ENCODE measurements at places on chromosomes 11 and 22.
A peak's percentile ranks its signal among the peaks of the same experiment; 100 is the strongest.

GRCh38 chr11:8765294-8765693 is 82.7 kb downstream of the RPL27A start:
- no peak for DNase-seq

- no peak for DNase-seq
These were observed 359.7 kb downstream of the MN1 start for GRCh38 chr22:27441706-27442475.

DNA sequence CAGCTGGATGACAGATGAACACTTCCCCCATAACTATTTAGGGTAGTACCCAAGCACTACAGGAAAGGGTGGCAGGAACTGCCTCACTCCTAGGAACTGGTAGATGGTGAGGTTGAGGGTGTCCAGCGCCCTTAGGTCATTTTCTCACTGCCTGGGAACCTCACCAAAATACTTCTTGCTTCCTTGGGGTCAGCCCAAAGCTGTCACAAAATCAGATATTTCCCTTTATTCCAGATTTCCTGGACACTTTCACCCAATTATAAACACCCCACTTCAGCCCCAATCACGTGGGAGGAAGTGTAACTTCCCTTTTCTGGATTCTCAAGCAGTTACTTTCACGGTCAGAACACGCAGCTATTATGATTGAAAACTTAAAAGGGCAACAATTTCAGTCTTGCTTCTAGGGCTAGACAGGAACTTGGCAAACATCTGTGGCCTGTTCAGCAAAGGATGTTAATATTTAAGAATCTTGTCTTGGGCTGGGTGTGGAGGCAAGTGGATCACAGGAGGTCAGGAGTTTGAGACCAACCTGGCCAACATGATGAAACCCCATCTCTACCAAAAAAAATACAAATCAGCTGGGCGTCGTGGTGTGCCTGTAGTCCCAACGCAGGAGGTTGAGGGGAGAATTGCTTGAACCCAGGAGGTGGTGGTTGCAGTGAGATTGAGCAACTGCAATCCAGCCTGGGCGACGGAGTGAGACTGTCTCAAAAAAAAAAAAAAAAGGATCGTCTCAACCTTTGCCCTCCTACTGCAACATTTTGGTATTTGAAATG is 4.0 kb downstream of the FTH1 start:
- DNase-seq = no peak

- DNase-seq = no peak
These were observed 160.5 kb upstream of the DDI1 start for GRCh38 chr11:103875855-103876510.

DNA sequence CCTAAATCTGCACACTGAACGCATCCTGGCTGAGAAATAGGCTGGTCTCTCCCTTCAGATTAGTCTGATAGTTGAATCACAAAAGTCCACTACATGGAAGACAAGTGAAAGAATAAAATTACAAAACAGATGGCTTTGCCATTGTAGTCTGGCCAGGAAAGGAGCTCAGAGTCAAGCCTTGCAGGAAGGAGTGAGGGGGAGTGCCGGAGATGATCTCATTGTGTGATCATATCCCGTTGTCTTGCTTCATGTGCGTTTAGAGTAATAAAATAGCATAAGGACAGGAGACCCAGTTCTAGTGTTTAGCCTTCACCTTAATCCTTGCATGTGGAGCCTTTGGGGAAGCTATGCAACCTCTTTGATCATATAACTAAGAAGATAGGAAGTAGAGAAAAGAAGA is 666.7 kb upstream of the RAG2 start:
- DNase-seq = no peak

DNA sequence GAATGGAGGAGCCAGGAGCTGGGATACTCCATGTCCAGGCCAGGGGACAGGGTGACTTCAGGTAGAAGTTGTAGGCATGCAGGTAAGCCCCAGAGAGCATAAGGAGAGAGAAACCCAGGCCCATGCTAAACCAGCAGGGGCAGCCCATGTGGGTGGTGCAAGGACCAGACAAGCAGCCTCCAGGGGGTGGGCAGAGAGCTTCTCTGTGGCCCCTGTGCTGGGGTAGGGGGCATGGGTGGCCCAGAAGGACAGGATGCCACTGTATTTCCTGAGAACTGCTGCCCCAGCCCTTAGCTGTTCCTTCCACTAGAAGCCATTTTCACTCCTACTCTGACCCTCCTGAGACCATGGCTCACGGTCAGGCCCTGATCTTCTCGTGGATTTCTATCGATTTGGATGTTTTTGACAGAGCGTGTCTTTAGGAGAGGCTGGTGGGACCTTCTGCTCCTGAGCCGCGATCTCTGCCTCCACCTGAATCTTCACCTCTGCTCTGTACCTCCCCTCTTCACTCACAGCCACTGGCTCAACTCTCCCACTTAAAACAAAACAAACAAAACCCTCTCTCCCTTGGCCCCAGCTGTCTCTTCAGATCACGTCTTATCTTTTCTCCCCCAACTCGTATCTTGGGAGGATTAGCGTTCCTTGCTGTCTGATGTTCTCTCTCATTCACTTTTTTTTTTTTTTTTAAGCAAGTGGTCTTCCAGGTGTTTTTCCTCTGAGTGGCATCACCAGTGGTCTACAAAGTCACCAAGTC is 112.2 kb downstream of the NECTIN1 start:
- DNase-seq = no peak

DNA sequence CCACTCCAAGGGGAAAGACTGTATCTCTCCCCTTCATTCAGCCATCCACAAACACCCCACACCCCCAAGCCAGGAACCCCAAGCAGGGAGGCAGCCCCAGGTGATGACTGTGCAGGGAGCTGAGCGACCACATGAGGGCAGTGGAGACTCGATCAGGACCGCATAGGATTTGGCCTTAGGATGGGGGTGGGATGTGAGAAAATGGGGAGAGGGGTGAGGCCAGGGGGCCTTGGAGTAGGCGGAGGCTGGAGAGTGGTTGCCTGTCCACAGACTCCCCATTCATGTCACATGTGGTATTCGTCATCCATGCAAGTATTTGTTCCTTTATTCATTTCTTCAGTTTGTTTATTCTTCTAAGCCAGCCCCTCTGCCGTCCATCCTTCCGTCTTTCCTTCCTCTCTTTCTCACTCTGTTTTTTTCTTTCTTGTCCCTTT is 2.7 kb upstream of the RHOD start:
- DNase-seq = peak; percentile 37

- no peak for DNase-seq
These were observed 421.0 kb downstream of the SOX6 start for GRCh38 chr11:15935373-15935772.

- no peak for DNase-seq
These were observed 161.3 kb upstream of the UBASH3B start for GRCh38 chr11:122494221-122494620.

GRCh38 chr22:27636716-27637508 is 164.6 kb downstream of the MN1 start:
- DNase-seq = no peak

- DNase-seq = no peak
These were observed 10.6 kb downstream of the TBC1D22A start for GRCh38 chr22:46773076-46773475.

- no peak for DNase-seq
These were observed at the start of gene HOATZ for GRCh38 chr11:111514216-111515031. TSS of gene HOATZ (plus strand) at chr11:111514778. CDS start at chr11:111514785, 7 bp downstream.

- DNase-seq = no peak
These were observed 5.9 kb upstream of the ETS1 start for GRCh38 chr11:128593281-128593680.

- peak; percentile 3 for DNase-seq
These were observed 137.5 kb downstream of the CHST1 start for GRCh38 chr11:45527898-45528297.

DNA sequence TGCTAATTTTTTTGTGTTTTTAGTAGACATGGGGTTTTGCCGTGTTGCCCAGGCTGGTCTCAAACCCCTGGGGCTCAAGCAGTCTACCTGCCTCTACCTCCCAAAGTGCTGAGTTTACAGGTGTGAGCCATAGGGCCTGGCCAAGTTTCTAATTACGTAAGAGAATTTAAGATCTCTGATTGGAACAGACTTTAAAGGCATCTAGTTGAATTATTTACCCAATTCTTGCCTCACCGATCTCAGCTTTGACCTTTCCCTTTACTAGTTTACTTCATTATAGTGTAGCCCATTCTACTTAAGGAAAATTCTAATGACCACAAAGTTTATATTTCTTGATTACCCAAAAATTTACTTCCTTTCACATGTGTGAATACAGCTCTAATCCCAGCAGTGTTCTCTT is 81.6 kb downstream of the YAP1 start:
- no peak for DNase-seq

DNA sequence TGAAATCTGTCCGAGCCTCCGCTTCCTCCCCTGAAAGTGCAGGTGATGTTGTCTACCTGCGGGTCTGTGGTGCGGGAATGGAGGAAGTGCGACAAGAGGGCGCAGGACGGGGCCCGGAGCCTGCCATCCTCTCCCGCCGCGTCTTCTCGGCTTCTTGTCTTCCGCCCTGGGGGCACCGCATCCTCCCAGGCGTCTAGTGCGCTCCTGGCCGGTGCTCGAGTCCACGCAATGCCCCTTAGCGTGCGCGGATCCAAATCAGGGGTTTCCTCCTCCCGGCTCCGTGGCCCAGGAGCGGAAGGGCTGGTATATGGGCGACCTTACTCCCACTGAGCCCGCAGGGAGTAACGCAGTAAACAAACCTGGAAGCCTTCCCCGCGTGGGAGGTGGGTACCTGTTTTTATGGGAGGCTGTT is 405 bp downstream of the SFI1 start:
- peak; percentile 25 for DNase-seq

DNA sequence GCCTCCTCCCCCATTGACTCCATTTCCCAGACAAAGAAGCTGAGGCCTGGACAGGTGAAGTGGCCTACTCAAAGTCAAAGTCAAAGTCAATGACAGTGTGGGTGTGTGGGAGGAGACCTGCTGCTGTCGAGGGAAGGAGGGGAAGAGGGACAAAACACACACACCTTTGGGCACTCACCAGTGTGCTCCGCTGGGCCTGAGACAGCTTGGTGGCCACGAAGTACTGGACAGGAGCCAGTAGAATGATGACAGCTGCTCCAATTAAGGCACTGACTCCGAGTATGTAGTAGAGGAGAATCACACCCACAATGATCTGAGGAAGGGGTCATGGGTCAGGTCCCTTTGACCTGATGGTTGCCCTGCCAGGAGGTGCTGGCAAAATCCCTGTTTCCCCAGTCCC is 33.6 kb downstream of the ABCC8 start:
- DNase-seq = no peak

- peak; percentile 49 for DNase-seq
These were observed 114.7 kb downstream of the CRYBB2 start for GRCh38 chr22:25334162-25334490.

DNA sequence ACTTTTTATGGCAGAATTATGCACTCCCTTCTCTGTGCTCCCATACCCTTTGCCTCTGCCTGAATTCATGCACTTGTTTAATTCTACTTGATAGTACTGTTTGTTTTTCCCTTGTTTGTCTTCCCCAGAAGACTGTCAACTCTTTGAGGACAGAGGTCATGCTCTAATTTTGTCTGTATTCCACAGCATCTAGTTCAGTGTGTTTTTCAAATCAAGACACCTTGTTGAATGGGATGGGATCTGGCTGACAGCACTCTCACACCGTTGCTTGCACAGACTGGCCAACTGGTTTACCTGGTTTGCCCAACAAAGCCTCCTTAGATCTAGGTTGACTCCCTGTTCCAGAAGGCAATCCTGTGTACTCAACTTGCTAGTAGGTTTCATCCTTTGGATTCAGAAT is 121.2 kb upstream of the TIMP3 start:
- no peak for DNase-seq

GRCh38 chr11:61012737-61013215 is 41.3 kb downstream of the CD6 start:
- no peak for DNase-seq

GRCh38 chr11:35236667-35237003 is 97.7 kb downstream of the CD44 start:
- DNase-seq = no peak

DNA sequence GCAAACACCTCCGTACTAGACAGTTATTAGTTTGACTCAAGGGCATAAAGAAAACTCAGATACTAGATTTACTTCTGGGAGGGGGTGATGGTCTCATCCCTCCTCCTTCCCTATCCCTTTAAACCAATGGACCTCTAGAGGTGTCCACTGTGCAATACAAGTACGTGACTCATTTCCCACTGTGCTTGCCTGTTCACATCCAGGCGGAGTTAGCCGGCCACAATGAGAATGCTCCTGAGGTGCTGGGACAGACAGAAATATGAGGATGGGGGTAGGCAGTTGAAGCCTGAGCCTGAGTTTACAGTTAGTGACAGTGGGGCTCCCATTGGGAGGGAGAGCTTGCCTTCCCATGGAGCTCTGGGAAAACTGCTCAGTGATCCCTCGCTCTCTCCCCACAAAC is 8.4 kb upstream of the PMM1 start:
- no peak for DNase-seq

DNA sequence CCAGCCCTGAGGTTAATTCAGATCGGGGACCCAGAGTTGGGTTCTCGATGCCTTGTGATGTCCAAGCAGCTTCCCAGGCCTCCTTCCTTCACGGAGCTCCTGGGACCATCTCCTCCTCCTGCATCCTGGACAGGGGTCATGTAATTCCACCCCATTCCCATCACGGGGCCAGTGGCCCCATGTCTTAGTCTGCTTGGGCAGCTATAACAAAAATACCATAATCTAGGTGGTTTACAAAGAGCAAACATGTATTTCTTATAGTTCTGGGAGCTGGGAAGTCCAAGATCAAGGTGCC is 41.7 kb upstream of the PRDM11 start:
- DNase-seq = no peak

GRCh38 chr11:24312464-24313238 is 184.2 kb upstream of the LUZP2 start:
- no peak for DNase-seq

- DNase-seq = no peak
These were observed 50.3 kb upstream of the CD44 start for GRCh38 chr11:35088676-35089075.

- DNase-seq = no peak
These were observed 41.0 kb downstream of the CEP57 start for GRCh38 chr11:95831198-95831883.

DNA sequence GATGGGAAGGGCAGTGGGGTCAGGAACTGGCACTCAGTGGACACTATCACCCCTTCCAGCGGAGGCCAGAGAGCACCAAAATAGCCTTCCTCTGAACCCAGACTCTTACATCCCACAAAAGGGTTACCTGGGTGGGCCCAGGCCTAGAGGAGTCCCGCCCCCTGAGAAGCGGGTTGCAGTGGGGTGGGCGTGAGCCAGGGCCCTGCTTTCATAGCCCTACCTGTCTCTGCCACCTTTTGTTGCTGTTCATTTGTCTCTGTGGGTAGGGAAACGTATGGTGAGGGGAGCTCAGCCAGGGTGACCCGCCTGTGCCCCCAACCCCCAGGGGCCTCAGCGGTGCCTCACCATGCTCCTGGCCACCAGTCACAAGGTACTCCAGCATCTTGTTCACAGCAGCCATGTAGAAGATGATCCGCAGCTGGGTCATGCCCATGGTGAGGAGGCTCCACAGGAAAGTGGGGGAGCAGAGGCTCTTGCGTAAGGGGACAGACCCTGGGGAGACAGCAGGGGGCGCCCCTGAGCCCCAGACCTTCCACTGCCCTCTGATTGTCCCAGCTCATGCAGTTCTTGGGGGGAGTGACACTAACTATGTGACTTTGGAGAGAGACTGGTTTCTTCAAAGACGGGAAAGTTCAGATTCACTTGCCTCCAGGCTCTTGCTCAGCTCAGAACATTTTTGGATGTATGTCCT is 24.0 kb downstream of the SLC43A1 start:
- DNase-seq = peak; percentile 45

All from activated CD4-positive, alpha-beta T cell treated with anti-CD3 and anti-CD28 coated beads for 24 hours (primary cell).